GOT3 (cell line): ENCODE measurements at places on chromosomes 7 and 10.

GRCh38 chr10:74137992-74138391 is 12.6 kb downstream of the AP3M1 start:
- DNase-seq, result no peak

DNA sequence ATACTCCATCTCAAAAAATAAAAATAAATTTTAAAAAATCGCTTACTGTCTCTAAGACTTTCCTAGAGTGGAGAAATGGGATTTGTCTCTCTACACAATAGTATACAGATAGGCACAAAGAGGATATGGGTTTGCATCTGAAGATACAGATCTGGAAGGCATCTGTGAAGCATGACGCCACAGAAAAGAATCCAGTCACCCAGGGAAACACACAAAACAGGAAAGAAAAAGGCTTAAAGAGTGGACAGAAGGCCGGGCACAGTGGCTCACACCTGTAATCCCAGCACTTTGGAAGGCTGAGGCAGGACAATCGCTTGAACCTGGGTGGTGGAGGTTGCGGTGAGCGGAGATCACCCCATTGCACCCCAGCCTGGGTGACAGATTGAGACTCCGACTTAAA is 61.3 kb downstream of the SKIDA1 start:
- DNase-seq, result no peak

GRCh38 chr7:131540491-131541162 is 15.8 kb downstream of the PODXL start:
- no peak for DNase-seq

DNA sequence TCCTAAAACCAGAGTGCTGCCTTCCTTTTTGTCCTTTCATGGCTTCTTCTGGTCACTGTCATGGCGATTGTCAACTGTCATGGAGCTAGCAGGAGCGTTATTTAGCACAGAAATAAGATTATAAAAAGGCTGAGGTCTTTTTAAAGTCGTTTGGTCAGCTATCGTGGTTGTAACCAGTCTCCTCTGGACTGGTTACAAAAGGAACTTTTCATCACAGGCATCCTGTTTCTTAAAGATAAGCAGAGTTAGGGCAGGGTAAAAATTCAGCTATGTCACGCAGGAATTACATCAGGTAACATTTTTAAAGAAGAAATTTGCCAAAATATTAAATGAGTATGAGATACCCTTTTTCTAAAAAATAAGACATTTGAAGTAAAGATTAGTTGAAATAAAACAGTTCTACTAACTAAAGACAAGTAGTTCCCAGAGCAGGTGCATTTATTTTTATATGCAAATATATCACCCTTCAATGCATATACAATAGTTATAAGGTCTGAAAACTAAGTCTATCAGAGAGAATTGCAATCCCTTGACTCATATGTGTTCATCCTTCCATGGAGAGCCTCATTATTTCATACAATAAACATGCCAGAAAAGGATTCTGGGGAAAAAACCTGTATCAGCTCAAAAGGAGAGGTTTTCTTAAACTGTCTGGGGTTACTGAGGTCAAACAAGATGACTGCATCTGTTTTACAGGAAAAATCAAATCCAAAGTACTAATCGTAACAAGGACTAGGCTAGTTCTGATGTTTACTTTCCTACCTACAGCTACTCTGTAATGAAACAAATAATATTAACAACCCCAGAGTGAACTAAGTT is 20.9 kb downstream of the FAM24A start:
- no peak for DNase-seq

GRCh38 chr10:96651998-96652431 is 65.2 kb upstream of the TM9SF3 start:
- DNase-seq, result no peak

GRCh38 chr10:48193556-48193955 is 80.9 kb downstream of the FRMPD2 start:
- no peak for DNase-seq

DNA sequence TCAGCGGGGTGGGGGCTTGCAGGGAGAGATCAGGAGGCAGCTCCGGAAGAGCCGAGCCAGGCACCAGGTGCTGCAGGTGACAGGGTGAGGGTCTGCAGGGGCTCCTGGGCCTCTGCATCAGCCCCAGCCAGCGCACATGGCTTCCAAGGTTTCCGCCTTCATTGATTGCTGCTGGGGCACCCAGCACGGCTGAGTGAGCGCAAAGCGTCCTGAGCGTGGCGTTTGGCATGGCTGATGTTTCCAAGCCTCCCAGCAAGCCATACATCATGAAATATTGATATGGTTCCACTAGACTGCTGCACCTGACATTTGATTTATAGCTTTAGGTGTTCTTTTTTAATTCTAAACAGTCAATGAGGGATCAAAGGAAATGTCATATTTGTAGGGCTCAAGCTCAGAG is 259.0 kb downstream of the WDR37 start:
- DNase-seq, result no peak

- no peak for DNase-seq
Measured at GRCh38 chr10:100509241-100509840, 10.3 kb downstream of the SEC31B start.

DNA sequence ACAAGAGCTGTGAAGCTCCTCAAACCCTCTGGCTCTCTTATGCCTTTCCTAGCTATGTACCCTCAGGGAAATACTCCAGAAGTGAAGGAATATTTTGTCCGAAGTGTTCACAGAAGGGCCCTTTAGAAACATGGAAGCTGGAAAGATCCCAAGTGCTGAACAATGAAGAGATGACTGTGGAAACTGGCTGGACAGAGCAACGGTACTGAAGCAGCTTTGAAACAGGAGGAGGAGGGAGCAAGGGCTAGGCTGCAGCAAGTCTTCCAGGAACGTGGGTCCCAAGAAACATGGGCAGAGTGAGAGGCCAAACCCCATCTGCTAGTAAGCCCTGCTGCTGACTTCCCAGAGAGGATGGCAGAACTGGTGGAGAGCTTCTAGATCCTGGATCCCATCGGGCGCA is 3.0 kb upstream of the PSAP start:
- DNase-seq, result no peak

DNA sequence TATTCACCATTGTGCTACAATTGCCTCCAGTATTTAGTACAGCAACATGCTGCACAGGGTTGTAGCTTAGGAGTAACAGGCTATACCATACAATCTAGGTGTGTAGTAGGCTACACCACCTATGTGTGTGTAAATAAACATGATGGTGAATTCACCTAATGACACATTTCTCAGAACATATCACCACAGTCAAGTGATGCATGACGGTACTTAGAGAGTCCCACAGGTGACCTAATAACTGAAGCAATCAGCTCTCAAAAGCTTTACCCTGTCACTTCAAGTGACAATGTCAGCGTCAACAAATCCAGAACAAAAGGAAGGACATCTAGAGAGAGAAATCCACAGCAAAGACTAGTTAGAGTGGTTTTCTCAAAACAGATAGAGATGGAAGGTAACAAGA is 38.8 kb downstream of the CCNJ start:
- DNase-seq, result no peak

GRCh38 chr10:94545391-94546048 is at the start of gene HELLS:
TSS of gene HELLS (plus strand) at chr10:94545788. CDS start at chr10:94545922, 134 bp downstream.
- peak; percentile 60 for DNase-seq

- no peak for DNase-seq
Measured at GRCh38 chr10:62443866-62444265, 69.7 kb downstream of the ZNF365 start.

DNA sequence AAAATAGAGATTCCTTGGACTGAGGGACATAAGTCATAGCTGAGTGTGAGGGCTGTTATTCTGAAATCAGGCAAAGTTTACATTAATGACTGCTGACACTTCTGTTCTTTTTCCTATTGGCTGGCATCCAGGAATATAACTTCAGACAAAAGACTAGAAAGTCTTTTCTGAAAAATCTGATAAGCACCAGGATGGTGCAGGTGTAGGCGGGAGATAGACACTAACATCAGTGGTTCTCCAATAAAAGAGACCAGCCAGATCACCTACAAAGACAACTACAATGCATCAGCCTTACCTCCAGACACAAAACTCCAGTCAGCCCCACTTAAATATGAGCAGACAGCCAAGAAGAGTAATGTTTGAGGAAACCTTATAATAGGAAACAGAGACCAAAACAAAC is 168.3 kb upstream of the LRGUK start:
- DNase-seq, result no peak

GRCh38 chr7:121212036-121212435 is 116.8 kb upstream of the WNT16 start:
- DNase-seq, result no peak

DNA sequence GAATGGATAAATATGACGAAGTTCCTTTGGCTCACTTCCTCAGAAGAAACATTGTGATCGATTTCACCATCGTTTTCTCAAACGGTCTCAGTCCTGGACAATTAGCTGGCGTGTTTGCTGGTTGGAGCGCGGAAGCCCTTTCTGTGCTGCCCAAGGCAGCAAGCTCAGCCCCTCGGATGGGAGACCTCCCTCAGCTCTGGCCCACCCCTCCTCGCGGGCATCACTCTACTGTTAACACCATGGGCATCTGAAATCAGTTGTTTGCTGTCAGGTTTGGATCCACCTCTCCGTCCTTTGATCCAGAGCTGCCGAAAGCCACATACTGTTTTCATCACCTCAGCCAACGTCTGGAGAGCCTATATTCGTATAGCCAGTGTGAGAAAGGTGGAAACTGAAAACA is 68.2 kb downstream of the C10orf143 start:
- no peak for DNase-seq

DNA sequence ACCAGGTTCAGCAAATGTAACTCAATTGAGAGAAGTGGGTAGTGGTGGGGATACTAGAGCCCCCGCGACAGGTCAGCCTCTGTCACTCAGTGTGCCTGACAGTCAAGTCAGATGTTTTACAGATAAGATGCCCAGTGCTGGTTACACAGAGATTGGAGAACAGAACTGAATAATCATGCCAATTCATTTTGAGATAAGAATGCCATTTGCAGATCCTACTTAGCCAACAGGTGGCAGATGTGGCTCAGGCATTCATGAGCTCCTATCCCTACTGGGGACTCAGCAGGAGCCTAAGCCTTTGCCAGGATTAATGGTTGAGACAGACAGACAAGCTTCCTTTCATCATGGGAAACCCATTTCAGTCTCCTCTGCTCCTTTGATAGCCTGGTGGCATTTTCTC is 137.8 kb downstream of the MAPK8 start:
- no peak for DNase-seq

DNA sequence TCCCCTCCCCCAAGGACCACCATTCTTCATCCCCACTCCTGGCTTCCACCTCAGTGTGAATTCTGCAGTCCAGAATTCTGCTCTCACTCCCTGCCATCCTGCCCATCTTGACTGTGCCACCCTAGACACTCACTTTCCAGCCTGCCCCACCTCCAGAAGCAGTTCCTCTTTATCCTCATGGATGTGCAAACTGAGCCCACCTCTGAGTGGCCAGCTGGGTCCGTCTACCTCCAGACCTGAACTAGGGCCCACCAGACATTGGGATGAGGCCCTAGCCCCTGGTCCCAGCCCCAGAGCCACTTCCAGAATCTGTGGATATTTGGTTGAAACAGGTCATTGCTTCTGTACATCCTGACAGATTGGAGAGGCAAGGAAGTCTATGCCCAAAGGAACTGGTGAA is 58.5 kb downstream of the GRID1 start:
- DNase-seq, result no peak

GRCh38 chr7:111098926-111099250 is 8.0 kb downstream of the LRRN3 start:
- no peak for DNase-seq

- DNase-seq, result no peak
Measured at GRCh38 chr7:138665669-138666140, 35.5 kb downstream of the SVOPL start.

GRCh38 chr10:112057072-112057471 is 126.5 kb downstream of the GPAM start:
- no peak for DNase-seq

- no peak for DNase-seq
Measured at GRCh38 chr10:112986544-112987190, 36.6 kb downstream of the TCF7L2 start.

DNA sequence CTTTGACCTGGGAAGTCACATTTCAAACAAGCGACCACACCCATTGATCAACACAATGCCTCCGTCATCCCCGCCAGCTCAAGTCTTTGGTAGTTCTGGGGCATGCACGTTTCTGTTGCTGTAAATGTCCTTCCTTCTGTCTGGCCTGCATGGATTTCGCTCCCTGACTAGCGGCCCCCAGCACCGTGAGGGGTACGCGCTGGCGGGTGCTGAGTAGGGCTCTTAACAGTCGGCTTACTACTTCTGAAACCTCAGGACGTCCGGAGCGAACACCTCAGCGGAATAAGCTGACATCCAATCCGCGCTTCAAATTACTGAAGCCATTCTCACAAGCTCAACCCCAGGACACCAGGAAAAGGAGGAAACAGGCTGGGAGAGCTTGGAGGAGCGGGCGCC is 505 bp downstream of the NUDCD3 start:
- no peak for DNase-seq

- no peak for DNase-seq
Measured at GRCh38 chr7:24075426-24075810, 208.6 kb upstream of the NPY start.

DNA sequence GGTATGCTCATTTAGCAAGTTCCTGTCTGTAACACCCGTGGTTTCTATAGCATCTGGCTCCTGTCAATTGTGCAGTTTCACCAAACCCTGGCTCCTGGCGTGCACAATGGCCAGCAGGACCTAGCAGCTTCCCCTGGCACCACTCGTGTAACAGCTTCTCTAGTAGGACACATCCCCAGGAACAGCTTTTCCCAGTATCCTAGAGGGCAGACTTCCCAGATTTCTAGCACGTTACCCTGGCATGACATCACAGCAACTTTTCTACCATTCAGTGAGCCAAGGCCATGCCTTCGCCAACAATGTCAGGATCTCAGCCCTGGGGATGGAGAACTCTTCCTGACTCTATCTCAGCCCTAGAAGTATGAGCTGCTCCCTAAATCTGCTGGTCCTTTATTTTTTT is 6.5 kb downstream of the YME1L1 start:
- no peak for DNase-seq

DNA sequence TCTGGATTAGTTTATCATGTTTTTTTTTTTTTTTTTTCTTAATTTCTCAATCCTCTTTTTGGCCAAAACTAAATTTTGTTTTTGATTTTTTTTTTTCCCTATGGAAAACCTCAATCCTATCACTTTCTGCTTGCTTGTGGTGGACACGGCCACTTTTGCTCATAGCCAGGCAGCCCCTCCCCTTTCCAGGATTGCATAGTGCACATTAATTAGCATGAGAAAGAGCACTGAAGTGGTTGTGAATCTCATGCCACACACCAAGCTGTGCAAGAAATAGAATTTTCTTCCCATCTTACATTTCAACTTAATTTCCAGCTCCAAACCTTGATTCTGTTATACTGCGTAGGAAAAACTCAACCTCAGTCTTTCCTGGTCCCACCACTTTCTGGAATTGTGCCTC is 34.6 kb downstream of the MGAM2 start:
- no peak for DNase-seq
